IPS DF 6.9 (cell line): ENCODE measurements at places on chromosomes 3 and 15.

- no peak for DNase-seq
These were observed 69.3 kb downstream of the RAB11A start for GRCh38 chr15:65938604-65939003.

- DNase-seq: no peak
These were observed 24.9 kb upstream of the ARPIN start for GRCh38 chr15:89937365-89938350.

DNA sequence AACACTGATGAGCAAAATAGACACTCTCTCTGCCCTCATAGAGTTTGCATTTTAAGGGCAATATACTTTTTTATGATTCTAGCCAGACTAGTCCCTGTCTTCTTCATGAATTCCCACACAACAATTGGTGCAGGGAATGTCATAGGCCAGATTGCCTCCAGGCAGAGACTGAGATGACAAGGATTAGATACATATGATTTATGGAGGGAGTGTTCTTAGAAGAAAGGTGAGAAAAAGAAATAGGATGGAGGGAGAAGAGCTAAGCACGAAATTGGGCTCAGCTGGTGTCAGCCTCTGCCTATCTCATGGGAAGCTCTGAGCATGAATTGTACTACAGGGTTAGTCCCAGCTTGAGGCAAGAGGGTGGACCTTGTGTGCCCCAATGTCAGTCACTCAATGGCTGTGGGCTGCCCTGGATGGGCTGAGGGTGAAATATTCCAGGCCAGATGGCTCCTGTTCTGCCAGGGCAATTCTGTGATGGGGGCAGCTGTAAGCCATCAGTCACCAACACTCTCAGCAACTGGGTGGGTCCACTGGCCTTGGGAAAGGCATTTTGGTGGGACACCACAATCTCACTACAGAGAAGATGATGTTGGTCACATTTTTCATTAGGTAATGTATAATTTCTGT, 31.1 kb downstream of the EIF1B start:
- DNase-seq: no peak

DNA sequence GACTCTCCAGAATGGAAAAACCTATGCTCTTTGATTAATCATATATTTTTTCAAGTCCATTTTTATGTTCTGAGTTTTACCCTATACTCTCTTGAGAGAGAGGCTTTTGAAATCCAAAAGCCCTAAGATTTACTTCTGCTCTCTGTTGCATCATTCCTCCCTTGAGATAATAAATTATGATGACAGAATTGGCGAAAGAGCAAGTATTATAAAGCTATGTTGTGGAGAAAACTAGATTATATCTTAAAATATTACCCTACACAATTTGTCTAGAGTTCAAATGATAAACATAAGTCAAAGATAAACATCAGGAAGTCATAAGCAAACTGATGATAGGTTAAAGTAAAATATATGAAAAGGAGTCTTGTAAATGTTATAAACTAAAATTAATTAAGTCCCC, 293.4 kb upstream of the MME start:
- DNase-seq: no peak

DNA sequence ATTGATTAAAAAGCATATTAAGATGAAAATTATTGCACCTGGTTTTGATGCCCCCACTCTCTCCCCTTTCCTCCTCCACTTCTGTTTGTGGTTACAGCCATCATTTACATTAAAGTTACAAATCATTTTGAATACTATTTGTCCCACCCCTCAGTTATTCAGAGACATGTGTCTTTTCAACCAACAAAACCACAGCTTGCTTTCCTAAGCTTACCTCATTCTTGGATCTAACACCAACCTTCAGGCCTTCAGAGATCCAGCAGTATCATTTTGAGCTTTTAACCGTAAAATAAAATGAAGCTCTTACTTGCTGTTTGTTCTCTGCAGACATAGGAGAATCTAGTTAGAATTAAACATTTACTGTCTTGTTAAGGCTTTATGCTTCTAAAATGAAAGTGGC, 4.7 kb downstream of the PXYLP1 start:
- no peak for DNase-seq

DNA sequence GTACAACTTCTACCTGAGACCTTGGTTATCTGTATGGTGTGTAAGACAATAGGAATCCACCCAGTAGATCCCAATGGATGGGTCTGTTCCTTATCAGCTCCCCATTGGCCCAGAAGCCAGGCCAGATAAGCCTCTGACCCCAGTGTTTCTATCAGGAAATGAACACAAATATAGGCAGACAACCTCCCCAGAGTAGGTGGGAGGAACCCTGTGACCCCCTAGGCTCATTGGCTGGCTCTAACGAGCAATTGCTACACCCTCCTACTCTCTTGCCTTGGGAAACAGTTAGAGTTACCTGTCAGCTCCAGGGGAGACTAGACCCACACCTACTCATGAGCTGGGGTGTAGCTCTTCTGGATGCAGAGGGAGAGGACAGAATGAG, 299.9 kb downstream of the UACA start:
- no peak for DNase-seq

DNA sequence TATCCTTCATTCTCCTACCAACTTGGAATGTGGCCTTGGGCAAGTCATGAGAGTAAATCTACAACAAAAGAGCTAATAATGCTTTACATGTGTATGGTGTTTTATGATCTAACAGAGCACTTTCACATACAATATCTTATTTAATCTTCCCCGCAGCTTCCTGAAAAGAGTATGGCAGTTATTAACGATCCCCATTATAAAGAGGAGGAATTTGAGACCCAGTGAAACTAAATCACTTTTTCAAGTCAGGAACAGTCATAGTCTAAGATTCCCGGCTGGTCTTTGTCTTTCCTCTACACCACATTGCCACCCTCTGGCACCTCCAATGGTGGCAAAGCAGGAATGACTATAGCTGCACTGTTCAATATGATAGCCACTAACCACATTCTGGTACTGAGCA, 69.7 kb upstream of the CMSS1 start:
- no peak for DNase-seq

GRCh38 chr3:31550452-31551251, 17.9 kb downstream of the STT3B start:
- no peak for DNase-seq
